ENCODE measurements at places on chromosomes 7 and 10. TPM values are rescaled to one million over a fixed set of nuclear protein-coding genes. Genes with fewer than 3 reads are reported as not detected.

SPDYE6 gene
- not detected for total RNA-seq

HOXA5 gene
- total RNA-seq = 9.4 TPM

DNA sequence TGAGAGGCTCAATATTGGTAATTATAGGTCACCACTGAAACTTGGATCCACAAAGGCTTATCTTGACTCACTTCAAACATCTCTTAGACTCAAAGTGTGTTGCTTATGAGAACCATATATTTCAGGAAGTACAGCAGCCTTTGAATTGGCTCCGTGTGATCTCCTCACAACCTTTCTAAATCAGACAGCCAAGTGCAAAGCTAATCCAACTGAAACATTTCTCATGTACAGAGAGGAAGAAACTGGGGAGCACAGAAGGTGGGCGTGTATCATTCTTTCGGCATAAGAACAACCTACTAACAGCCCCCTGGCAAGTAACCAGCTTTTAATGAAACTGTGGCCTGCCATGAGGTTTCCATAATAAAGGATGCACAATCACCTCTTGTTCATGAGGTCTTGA lies 109.4 kb downstream of the MBL2 start:
- no peak for DNase-seq

DNA sequence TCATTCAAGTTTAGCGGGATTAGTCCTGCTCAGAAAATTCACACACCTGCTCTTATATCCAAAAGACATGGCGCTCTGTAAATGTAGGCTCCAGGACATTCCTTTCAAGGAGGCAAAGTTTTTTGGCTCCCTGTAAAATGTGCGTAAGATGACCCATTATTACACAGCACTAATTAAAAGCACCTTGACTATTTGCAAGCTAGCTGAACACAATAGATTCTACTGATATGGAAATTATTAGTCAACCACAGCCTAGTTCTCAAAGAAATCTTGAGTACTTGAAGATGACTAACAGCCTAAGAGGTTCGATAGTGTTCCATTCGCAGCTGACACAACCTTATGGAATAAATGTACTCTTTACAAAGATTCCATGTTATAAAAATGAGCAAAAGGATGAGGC lies 175.2 kb downstream of the BMPER start:
- DNase-seq = no peak

DNA sequence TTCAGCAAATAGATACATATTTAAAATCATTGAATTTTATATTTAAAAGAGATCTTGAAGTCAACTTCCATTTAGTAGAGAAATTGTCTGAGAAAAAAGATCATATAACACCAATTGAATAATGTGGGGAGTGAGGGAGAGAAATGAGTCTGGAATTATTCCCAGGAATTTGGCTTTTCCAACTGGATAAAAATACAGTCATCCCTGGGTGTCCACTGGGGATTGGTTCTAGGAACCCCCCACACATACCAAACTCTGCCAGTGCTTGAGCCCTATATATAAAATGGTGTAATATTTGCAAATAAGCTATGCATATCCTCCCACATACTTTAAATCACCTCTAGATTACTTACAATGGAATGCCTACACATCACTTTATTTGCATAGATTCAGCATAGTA lies 162.8 kb upstream of the SEMA3C start:
- DNase-seq = peak; percentile 33

DNA sequence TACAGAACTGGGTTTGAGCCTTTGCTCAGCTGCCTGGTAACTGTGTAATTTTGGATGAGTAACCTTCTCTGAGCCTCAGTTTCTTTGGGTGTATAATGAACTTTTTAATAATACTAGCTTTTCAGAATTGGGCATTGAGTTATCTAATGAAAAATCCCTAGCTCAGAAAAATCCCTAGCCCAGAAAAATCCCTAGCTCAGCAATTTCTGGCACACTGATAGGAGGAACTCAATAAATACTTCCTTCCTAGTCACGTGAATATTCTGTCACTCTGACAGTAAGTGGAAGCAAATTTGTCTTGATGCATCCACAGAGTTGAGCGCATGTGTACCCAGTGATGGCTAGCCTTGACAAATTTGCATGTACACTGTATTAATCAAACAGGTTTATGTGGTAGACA lies 817.6 kb downstream of the XPNPEP1 start:
- no peak for DNase-seq
